SJCRH30 (cell line): ENCODE measurements at places on chromosomes 11 and 22. TPM values are rescaled to one million over a fixed set of nuclear protein-coding genes. Genes with fewer than 3 reads are reported as not detected.

The ANO9 gene
- total RNA-seq, result 0.61 and 0.73 TPM in 2 replicates

The MMP13 gene
- not detected in 2 replicates for total RNA-seq

DNA sequence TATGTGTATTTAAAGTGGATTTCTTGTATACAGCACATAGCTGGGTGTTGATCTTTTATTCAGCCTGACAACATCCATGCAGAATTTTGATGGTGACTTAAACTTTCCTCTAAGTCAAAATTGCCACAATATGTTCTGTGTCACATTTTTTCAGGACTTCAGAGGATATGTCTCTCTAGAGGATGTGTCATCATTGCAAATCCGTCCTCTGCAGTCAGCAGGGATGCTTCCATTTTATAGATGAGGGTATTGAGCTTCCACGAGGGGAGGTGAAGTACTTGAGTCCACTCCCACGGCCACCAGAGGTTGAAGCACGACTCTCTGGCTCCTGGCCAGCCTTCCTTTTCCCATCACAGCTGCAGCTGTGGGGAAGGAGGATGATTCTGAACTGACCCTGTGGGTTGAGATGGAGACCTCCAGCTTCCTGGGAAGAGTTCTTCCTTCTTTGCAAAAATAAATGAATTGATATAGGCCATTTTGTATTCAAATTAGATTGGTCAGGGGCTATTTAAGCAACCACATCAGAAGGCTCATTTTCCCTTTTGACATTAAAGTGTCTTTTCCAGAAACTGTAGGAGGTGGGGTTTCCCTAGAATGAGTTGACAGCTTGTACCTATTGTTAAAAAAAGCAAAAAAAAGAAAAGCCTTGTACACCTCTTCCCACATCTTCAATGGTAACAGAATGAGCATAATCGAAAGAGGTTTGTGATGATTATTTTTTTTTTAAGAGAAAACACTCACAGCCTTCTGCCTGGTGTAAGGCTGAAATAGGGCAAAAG, 55.2 kb upstream of the MYEOV start:
- DNase-seq, result no peak

- DNase-seq, result peak; percentile 37
These were observed 44.9 kb upstream of the ARFGAP3 start for GRCh38 chr22:42901790-42902508.

DNA sequence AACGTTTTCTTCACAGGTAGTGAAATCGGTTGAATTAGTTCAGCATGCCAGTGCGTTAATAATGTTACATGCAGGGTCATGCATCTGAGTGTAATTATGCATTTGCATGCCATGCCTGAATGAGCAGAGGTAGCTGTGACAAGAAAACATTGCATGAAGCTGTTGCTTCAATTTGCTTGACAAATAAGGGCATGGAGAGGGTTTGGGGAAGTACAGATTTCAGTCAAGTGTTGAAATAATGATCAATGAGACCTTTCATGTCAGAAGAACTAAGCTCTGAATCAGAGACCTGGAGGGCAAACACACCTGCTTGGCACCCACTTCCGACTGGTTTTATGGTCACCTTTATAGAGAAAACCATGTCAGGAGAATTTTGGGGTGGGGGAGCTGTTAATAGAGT, 221.4 kb downstream of the DBX1 start:
- no peak for DNase-seq

GRCh38 chr11:77082838-77083565, 16.2 kb downstream of the CAPN5 start:
- no peak for DNase-seq

GRCh38 chr11:2772544-2773031, 72.8 kb upstream of the KCNQ1OT1 start:
- DNase-seq, result no peak

The FOLH1 gene
- not detected in 2 replicates for total RNA-seq

- DNase-seq, result no peak
These were observed 63.3 kb downstream of the SIK3 start for GRCh38 chr11:117034901-117035300.

The PAX6 gene
- total RNA-seq, result 6.6 and 9.3 TPM in 2 replicates

The ACRV1 gene
- 0.08 and 0.14 TPM in 2 replicates for total RNA-seq

GRCh38 chr11:118201966-118202365, 22.8 kb downstream of the JAML start:
- no peak for DNase-seq

GRCh38 chr11:65150509-65151299, 16.4 kb upstream of the SYVN1 start:
- peak; percentile 82 for DNase-seq

The A4GALT gene
- total RNA-seq, result 7.1 and 9.9 TPM in 2 replicates

The HEPACAM gene
- total RNA-seq, result 0.05 TPM in 1 of 2 replicates, not detected in the other

The HEPN1 gene
- total RNA-seq, result not detected in 2 replicates

GRCh38 chr11:61028135-61028729, 56.8 kb downstream of the CD6 start:
- no peak for DNase-seq

The SYCE3 gene
- not detected in 2 replicates for total RNA-seq

GRCh38 chr11:2931771-2932738, 2.8 kb upstream of the PHLDA2 start:
- DNase-seq, result no peak
